ENCODE measurements at places on chromosomes 5 and 9.
A peak's percentile ranks its signal among the peaks of the same experiment; 100 is the strongest.

DNA sequence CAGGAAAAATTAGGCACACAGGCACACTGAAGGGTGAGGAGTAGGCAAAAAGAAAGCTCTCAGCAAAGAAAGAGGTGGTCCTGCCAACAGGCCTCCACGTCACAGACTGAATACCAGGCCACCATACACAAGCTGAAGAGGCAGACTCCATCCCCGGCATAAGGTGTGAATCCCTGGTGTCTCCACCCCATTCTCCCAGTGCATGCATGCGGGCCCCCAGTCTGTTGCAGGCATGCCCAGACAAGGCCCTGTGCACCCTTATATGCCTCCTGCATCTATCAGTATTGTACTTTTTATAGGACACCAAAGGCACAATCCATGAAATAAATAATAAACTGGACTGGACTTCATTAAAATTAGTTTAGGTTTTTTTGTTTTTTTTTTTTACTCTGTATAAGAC is 73.1 kb downstream of the RGMB start:
- DNase-seq = no peak

- DNase-seq = peak; percentile 3
Observed at GRCh38 chr5:128927644-128928043, 37.6 kb upstream of the SLC27A6 start.

- peak; percentile 87 for DNase-seq
Observed at GRCh38 chr5:171420431-171421241, 1.2 kb downstream of the FGF18 start.

DNA sequence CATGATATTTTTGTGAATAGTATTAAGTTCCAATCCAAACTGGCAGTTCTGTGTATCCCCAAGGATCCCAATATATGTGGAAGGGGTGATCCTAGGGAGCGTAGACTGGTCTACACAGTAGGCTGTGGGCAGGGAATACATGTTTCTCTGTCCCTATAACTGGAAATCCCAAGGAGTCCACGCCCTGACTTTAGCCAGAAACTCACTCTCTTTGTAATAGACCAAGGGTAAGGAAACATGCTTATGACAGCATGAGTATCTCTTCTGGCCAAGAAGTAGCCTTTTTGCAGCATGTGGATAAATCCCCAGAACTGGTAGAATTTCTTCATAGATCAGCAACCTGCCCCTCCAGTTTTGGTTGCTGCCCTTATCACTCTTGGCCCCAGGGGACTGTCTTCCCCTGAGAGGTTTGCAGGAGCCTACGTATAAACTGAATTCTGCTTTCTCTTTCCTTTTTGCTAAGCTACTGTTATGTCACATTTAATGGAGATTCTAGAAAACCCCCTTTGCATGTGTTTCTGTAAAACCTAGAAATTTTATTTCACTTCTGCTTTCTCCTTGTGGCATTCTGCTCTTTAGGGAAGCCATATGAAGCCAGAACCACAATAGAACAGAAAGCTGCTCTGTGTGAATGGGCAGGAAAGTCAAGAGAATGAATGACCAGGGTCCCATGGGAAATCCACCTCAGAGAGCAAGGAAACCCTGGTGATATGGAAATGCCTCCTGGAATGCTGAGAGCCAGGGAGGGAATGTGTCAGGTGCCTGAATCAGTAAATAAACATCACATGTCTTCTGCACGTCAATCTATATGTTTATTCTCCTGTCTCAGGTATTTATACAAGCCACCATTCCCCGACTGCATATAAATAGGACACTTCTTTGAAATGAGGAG is 3.5 kb downstream of the IFNA2 start:
- DNase-seq = no peak

- DNase-seq = no peak
Observed at GRCh38 chr9:114185570-114186490, 30.5 kb downstream of the COL27A1 start.

- no peak for DNase-seq
Observed at GRCh38 chr9:109811876-109812275, 31.9 kb downstream of the PALM2AKAP2 start.

DNA sequence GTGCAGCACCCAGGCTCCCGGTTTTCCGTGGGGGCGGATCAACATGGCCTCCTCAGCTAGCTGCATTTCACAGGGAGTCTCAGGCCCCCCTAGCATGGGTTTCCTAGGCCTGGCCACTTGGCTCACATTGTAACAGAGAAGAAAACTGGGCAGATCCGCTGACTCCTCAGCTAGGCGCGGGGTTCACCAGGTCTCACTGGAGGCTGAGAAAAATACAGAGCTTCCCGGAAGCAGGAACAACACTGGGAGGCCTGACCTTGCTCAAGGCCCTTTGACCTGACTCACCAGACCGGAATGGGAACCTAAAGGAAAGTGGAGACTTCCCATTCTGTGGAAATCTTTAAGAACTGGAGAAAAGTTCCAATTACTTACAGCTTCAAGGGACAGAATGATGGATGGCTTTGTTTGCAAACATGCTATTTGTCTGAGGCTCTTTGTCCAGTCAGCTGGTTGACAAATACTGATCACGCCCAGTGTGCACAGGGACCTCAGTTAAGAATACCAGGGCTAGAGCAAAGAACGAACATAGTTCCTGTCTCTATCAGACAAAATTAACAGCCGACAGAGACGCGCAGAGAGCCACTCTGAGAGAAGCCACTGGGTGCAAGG is 88.7 kb upstream of the LRRTM2 start:
- peak; percentile 24 for DNase-seq

- DNase-seq = no peak
Observed at GRCh38 chr5:64451551-64451950, 54.3 kb upstream of the RGS7BP start.

DNA sequence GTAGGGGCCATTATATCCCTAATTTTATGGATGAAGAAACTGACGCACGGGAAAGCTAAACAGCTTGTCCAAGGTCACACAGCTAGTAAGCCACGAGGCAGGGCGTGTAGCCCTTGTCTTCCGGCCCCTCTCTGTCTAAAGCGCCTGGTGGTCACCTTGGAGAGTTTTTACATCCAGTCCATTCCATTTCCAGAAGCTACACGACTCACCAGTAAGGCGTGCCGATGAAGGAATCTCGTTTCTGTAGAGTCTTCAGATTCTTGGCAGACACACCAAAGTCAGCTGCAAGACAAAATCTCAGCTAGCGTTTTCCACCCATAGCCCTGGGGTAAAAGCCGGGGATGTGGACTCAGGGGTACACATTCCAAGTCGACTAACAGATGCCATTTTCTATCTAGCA is 80.5 kb downstream of the STK10 start:
- peak; percentile 65 for DNase-seq

GRCh38 chr5:154309805-154310204 is 119.3 kb downstream of the GALNT10 start:
- no peak for DNase-seq

DNA sequence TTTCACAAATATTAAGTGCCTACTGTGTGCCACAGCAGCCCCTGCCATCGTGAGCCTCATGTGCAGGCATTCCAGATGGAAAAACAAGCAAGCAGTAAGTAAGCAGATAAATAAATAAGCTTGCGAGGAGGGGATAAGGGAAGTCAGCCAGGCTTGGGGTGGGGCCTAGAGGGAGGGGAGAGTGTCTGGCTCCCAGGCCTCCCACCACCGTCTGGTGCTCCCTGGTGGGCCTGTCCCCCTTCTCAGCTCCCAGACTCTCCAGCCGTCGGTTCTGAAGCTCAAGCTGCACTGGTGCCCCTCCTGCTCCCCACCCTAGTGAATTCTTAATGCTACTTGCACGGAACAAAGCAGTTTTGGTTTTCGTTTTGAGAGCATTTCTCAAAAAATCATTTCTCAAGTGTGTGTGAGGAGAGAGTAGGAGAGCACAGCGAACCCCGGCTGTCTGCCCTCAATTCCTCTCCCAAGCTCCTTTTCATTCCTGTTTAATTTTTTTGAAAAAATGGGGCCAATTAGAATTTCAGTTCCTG is 6.6 kb upstream of the IER5L start:
- DNase-seq = no peak

DNA sequence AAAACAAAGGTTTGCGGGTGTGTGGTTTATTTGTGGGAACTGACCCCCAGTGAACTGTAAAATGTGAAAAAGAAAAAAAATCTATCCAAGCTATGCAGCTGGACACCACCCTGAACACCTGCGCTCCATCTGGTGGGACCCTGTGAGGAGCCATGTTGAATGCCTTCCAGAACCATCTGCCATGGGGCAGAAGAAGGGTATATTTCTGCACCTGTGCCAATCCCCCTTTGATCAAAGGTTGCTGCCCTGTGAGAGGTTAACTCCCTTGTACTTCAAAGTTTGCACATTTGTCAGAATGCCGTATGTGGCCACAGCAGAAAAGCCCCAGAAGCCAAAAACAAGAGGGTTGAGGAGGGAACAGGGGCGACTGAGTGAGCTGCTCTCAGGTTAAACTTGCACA is 148.5 kb upstream of the ALDH1B1 start:
- no peak for DNase-seq

DNA sequence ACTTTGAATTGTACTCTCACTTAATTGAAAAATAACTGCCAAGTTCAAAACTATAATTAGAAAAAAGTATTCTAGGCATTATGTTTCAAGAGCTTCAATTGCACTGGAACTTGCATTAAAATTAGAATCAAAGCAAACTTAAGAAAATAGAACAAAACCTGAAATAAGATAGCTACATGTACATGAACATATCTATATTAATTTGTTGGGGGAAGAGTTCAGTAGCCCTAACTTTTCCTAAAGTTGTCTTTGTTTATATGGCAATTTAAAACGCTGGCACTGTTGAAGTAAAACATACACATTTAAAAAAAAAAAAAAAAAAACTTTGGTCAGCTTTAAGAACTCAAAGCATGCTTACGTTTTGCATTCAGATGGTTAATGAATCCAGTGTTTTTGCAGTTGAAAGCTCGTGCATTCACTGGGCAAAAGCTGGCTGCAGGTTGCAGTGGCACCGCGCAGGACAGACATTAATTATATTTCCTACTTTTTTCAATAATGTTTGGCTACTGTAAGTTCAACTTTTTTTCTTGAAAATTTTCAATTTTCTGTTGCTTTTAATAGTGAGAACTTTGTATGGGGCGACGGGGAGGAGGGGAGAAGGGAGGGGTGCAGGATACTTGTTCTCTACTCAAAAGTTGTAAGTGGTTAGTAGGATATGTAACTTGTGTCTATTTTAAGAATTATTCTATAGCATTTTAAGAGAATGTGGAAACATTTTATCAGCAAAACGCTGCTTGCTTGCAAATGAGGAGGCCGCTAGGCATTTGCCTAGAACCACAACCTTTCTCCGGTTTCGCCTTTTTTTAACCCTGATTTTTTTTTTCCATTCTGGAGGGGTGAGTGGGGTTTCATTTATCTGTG is 3.9 kb downstream of the NR2F1 start:
- peak; percentile 45 for DNase-seq

DNA sequence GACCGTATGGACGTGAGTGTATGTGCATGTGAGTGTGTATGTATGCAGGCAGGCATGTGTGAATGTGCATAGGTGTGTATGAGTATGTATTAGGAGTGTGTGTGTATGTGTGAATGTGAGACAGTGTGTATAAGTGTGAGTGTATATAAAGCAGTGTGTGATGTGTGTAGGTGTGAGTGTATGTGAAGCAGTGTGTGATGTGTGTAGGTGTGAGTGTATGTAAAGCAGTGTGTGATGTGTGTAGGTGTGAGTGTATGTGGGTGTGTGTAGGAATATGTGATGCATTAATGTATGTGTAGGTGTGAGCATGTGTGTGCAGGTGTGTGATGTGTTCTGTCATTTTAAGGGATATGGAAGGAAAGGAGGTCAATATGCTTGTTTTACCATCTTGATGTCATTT is 215.5 kb downstream of the GADD45G start:
- no peak for DNase-seq

DNA sequence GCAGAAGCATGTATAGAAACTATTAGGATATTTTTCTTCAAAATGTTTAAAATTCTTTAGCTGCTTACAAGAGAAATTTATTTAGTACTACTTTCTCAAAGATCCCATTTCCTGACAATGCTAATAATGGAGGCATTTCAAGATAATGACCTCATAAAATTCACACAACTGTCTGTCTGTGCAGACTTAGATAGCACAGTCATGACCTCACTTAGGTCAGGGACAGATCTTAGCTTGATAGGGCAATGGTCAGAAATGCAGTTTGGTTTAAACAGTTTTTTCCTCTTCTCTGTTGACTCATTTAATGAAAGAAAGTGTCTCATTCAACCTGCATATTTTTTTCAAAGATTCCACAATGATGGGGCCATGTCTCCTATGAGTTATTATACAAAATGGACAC is 128.4 kb downstream of the GRIA1 start:
- DNase-seq = peak; percentile 15

- no peak for DNase-seq
Observed at GRCh38 chr9:127812936-127813675, 10.4 kb downstream of the FPGS start.
